Fibroblast of skin of abdomen (primary cell): ENCODE measurements at places on chromosomes 1 and 21.

DNA sequence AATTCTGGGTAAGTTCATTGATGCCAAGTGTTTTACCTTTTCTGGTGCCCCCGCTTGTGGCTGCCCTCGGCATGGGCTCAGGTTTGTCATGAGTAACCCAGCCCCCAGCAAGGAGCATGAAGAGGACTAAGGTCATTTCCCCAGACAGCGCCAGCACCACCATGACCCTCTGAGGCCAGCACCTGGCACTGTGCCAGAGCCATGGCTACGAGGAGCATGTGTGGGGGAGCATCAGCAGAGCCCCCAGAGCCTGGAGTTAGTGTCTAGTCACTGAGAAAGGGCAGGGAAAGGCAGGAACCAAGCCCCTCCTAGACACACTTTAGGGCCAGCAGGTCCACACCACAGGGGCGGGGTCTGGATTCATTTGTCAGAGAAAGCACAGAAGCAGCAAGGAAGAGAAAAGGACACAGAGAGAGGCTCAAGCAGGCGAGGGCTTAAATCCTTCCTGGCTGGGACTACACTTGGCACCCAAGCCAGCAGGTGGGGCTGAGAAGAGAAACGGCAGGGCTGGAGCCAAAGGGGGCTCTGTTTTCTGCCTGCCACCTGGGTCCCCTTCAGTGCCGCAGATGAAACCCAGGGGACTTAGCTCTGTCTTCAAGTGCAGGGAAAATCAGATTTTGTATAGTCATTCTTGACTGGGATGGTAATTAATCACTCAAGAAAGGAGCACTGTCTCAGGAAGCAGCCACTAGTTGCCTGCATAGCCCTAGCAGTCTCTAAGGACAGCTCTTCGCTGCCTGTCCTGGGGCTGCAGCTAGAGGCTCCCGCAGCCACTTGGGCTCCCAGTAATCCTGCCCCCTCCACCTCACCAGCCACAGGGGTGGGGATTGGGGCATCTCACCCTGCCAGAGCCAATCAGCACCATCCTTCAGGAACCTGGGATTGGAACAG, 79.6 kb upstream of the ZC3H12A start:
- no peak for DNase-seq

DNA sequence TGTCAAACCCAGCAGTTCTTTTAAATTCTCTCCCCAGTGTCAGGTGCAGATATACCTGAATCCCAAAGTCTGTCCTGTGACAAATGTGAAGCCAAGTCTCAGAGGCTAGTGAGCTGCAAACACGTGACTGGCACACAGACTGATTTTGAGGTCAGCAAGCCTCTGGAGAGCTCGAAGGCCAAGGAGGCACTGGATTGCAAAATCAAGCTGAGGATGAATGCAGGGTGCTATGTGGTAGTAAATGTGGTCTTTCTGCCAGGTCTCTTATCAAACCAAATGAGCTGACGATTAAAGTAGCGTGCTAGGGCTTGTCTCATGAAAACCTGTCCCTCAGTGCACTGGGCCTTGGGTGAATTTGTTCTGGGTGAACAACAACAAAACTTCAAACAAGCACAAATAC, 20.6 kb downstream of the GPR3 start:
- DNase-seq, result no peak

DNA sequence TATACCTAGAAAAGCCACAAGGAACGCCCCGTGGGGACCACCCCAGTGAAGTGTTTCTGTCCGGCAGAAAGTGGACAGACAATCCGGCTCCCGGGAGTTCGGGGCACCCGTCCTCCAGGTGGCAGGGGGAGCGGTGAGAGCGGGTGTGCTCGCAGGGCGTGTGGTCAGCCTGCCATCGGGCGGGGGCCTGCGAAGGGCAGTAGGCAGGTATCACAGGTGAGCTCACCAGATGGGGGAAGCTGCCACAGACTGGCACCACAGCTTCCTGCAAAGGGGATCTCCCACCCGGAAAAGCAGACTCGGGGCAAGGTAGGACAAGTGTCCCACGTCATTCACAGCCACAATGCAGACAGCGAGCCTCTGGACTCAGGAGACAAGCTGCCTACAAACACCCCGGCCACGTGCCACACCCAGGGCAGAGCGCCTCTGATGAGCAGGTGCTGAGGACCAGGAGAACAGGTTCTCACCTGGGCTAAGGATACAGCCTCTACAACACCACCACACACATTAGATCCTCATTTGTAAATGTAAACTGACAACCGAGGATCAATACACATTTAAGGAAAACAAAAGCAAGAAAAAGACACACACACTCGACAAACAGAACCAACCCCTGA, 36.4 kb downstream of the VPS26C start:
- no peak for DNase-seq

DNA sequence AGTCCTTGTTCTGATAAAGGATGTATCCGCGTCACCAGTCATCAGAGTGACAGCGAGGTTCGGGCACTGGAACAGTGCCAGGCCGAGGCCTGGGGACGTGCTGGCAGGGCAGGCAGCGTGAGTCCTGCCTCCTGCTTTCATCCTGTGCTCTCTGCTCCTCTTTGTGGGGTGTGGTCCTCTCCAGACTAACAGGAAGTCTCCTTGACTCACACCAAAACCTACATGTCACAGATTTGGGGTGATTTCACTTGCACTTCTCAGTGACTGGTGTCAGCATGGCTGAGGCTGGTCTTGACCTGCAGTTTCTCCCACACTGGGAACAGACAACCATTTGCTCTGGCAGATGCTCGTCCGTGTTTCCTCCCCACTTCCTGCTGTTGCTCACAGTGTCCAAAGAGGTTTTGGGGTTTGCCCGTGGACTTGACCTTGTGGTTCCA, 8.8 kb upstream of the NLRP3 start:
- DNase-seq, result no peak

DNA sequence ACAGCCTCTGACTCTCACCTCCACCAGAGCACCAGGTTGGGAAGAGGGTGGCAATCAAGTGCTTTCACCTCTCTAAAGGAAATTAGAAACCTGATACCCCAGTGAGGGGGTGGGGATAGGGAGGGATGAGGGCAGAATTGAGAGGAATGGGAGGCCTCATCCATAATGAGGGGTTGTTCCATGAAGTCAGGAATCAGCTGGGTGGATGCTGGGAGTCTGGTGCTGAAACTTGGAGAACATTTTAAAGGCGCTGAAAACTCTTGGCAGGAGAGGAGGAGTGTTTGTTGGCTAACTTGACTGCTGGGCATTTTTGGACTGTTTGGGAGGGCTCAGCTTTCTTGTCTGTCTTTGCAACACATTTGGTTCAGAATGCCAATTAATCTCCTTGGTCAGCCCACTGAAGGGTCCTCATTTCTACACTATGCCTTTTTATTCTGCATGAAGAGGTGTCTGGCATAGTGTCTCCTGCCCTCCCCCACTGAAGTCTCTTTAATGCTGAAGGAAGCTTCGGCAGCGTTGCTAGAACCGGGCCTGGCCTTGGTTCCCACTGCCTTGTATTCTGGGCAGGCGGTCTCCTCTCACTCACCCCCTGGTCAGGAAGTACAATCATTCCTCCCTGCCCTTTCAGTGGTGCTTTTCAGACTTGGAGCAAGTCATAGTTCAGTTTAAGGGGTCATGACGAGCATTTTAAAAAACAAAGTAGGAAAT, 2.2 kb downstream of the PHGDH start:
- DNase-seq, result peak; percentile 32

- no peak for DNase-seq
Measured at GRCh38 chr1:207298186-207298585, 23.3 kb upstream of the CD55 start.

GRCh38 chr1:26771643-26772321, 16.0 kb upstream of the PIGV start:
- peak; percentile 97 for DNase-seq

DNA sequence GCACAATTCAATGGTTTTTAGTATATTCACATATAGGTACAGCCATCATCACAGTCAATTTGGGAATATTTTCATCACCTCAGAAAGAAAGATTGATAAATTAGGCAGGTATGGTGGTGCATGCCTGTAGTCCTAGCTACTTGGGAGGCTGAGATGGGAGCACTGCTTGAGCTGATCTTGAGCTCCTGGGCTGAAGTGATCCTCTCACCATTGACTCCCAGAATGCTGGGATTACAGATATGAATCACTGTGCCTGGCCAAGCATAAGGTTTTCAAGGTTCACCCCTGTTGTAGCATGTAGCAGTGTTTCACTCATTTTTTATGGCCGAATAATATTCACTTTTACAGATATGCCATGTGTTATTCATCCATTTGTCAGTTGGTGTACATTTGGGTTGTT, 44.7 kb upstream of the MTF2 start:
- DNase-seq, result no peak

- DNase-seq, result no peak
Measured at GRCh38 chr1:115838431-115839028, 2.4 kb downstream of the NHLH2 start.

- no peak for DNase-seq
Measured at GRCh38 chr21:19049567-19049966, 646.0 kb upstream of the TMPRSS15 start.

DNA sequence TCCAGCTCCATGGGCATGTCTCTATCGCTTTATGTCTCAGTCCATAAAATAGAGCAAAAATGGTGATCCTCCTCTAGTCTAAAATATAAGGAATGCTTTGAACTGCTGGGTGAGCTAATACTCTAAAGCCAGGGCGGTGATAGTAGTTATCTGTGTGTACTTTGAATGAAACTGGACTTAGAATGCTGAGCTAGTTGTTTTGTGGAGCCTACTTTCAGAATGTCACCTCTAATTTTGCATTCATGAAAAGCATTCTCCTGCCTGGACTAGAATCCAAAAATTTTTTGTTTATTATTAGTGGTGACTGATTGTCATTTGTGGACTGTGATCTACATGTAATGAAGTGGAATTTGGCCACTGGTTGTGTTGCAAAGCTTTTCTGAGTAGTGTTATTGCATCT, 241.6 kb upstream of the C1orf105 start:
- no peak for DNase-seq

DNA sequence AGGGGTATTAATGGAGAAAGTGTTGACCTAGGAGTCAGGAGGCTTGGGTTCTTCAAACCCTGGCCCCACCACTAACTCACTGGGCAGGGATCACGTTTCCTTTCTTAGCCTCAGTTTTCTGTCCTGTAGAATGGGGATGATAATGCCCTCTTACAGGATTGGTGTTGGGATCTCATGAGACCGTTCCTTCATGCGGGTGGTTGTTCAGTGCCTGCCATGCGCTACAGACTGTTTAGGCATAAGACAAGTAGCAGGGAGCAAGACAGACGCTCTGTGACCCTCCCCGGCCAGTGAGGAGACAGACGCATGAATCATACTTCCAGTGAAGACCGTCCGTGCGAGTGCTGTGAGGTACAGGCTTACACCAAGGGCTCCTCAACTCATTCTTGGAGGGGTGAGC, 81.7 kb downstream of the MAN1C1 start:
- no peak for DNase-seq

DNA sequence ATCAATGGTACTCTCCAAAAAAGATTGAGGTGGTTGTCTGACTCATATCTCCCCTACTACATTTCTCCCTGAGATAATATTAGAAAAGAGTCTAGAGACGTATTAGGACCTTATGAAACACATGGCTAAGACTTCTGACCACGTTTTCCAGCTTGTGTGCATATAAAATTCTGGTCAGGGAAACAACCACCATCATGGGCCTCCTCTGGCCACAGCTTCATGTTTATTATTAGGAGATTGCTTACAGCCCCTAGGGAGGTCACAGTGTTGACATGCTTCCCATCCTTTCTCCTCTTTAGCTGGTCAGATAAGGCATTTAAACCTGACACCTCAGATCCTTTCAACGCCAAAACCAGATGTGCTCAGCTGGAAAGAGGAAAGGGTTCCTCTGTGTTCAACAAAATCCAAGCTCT, 620.2 kb downstream of the PLPP3 start:
- DNase-seq, result no peak

GRCh38 chr1:42690477-42691156, 8.4 kb downstream of the YBX1 start:
- DNase-seq, result no peak

DNA sequence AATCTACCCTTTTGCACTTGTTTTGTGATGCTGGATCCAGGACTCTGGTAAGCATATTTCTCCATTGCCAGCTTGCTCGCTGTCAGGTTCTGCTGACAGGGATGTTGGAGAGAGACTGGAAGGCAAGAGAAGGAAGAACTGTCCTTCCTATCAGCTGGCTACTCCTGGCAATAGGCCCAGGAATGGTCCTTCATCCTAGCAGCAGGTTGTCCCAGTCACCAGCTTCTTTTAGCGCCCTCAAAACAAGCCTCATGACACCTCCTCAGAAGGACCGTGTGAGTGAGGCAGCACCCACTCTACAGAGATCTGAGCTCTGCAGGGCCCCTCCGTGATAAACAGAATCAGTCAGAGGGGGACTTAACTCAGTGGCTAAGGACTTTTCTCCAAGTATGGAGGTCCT, 33.1 kb upstream of the SLAMF9 start:
- DNase-seq, result no peak

DNA sequence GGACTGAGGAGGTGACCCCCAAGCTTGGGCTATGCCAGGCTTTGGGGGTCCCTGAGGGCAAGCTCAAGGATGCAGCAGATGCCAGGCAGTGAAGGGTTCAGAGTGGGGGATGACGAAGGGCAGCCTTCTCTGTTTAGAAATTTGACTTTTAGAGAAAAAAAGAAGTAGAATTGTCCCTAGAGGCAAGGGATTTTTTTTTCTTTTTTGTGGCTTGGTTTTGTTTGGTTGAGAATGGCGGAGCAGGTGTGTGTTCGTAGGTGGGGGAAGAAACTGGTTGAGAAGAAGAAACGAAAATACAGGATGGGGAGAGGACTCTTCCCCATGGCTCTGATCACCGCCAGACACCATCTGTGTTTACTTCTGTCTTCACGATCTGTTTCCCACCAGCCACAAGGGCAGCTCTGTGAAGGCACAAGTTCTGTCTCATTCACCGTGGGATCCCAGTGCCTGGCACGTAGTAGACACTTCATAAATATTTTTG, 8.2 kb downstream of the PLA2G5 start:
- DNase-seq, result no peak

GRCh38 chr1:14841951-14842350, 243.5 kb downstream of the KAZN start:
- DNase-seq, result no peak

- no peak for DNase-seq
Measured at GRCh38 chr1:222009105-222009730, 267.3 kb upstream of the DUSP10 start.

DNA sequence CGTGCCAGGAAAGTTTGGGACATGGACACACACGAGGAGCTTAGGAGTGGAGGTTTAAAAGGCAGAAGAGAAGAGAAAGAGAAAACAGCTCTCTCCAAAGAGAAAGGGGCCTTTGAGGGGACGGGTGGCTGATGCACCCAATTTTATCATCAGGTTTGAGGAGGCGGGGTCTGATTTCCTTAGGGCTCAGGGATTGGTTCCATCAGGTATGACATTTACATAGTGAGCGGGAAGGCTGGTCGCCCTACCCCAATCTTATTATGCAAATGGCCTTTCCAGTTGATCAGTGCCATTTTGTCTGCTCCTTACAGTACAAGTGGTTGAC, 749.1 kb upstream of the TPTE start:
- no peak for DNase-seq

DNA sequence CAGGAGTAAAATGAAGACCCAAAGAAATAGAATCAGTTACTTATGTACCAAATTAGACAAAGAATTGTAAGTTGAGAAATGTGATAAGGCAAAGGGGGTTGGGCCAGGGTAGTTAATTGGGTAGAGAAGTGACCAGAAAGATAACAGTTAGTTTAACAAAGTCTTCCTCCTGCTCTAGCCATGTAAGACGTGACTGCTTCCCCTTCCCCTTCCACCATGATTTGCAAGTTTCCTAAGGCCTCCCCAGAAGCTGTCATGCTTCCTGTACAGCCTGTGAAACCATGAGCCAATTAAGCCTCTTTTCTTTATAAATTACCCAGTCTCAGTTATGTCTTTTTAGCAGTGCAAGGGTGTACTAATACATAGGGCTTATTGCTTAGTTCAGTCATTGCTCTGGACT, 142.0 kb upstream of the PDE4B start:
- no peak for DNase-seq

- DNase-seq, result no peak
Measured at GRCh38 chr1:203490607-203491006, 3.3 kb upstream of the OPTC start.
